ENCODE measurements at places on chromosomes 16 and 17. TPM values are rescaled to one million over a fixed set of nuclear protein-coding genes. Genes with fewer than 3 reads are reported as not detected.

CXCL16 gene
- total RNA-seq: 0.60 TPM

TPSD1 gene
- not detected for total RNA-seq

PRKCB gene
- 0.66 TPM for total RNA-seq

CTRB1 gene
- total RNA-seq: not detected

CTRL gene
- 2.7 TPM for total RNA-seq

HS3ST4 gene
- total RNA-seq: 0.46 TPM

CRHR1 gene
- total RNA-seq: 0.86 TPM

NGFR gene
- total RNA-seq: 31.3 TPM

TP53TG3D gene
- total RNA-seq: not detected

NPIPA2 gene
- total RNA-seq: 2.1 TPM

KRT32 gene
- total RNA-seq: not detected

CDC6 gene
- total RNA-seq: 16.1 TPM

GPT2 gene
- total RNA-seq: 34.4 TPM

PCGF2 gene
- 21.7 TPM for total RNA-seq

SOX9 gene
- 3.2 TPM for total RNA-seq

CD300LB gene
- not detected for total RNA-seq

ST6GALNAC2 gene
- total RNA-seq: 1.0 TPM

TSPAN10 gene
- total RNA-seq: 5.0 TPM

ZSCAN10 gene
- 0.78 TPM for total RNA-seq

HSD17B1 gene
- 4.3 TPM for total RNA-seq

ARHGAP44 gene
- 7.1 TPM for total RNA-seq

SMG6 gene
- total RNA-seq: 50.8 TPM

RNF222 gene
- not detected for total RNA-seq

COX4I1 gene
- 743 TPM for total RNA-seq

NOD2 gene
- total RNA-seq: not detected

CACNG3 gene
- not detected for total RNA-seq

TIMP2 gene
- 25.8 TPM for total RNA-seq

SP6 gene
- total RNA-seq: 5.8 TPM

DNAH3 gene
- total RNA-seq: 0.39 TPM

DNASE1L2 gene
- total RNA-seq: 1.5 TPM

DOC2A gene
- 7.2 TPM for total RNA-seq

SLC16A6 gene
- total RNA-seq: 0.15 TPM

TPPP3 gene
- 4.6 TPM for total RNA-seq

CACNG1 gene
- total RNA-seq: not detected

PSME3IP1 gene
- total RNA-seq: 70.4 TPM

PNMT gene
- total RNA-seq: 27.2 TPM

EPOP gene
- 13.9 TPM for total RNA-seq

PERCC1 gene
- 0.18 TPM for total RNA-seq

ACSM3 gene
- total RNA-seq: 4.5 TPM

KCNJ18 gene
- total RNA-seq: not detected

PRSS27 gene
- total RNA-seq: 13.0 TPM

HOXB13 gene
- not detected for total RNA-seq

WNT3 gene
- total RNA-seq: 7.3 TPM

METTL26 gene
- total RNA-seq: 196 TPM

PGS1 gene
- 52.5 TPM for total RNA-seq

RTN4RL1 gene
- total RNA-seq: 34.3 TPM

KCNH4 gene
- total RNA-seq: not detected

CIBAR2 gene
- total RNA-seq: not detected

UMOD gene
- not detected for total RNA-seq

STAT5A gene
- total RNA-seq: 6.8 TPM

ACAP1 gene
- total RNA-seq: 1.4 TPM

PRSS33 gene
- total RNA-seq: not detected

CD79B gene
- total RNA-seq: not detected

TMIGD1 gene
- total RNA-seq: not detected

CWC25 gene
- total RNA-seq: 6.4 TPM

PKMYT1 gene
- total RNA-seq: 28.1 TPM

BAIAP3 gene
- 7.4 TPM for total RNA-seq

Data from cardiac muscle cell (in vitro differentiated cells and primary cell).